GDM1 (cell line): ENCODE measurements at places on chromosomes 1 and 21.

DNA sequence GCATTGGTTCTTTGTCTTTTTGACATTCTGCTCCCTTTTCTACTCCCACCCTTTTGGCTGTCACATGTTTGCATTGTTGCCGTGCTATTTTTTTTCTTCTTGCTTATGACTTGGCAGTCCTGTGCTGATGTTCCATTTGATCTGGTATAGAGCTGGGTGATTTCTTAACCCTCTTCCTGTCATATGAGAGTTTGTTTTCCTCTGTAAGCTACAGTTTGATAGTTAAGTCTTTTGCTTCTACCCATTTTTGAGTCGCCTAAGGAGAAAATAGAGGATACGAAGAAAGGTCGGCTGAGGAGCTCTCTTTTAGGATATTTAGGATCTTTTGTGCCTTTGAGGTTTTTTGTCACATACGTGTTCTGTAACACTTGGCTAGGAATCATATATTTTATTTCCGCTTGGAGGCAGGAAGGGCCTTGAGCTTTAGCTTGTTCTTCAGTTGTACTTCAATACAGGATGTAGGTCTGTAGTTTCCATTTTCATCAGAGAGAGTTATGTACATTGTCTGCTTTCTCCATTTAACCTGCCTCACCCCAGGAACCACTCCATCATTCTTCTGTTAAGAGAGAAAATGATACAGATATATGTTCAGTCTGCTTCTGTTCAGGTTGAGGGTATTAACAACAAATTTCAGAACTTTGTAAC, 150.7 kb downstream of the BACH1 start:
- no peak for DNase-seq

DNA sequence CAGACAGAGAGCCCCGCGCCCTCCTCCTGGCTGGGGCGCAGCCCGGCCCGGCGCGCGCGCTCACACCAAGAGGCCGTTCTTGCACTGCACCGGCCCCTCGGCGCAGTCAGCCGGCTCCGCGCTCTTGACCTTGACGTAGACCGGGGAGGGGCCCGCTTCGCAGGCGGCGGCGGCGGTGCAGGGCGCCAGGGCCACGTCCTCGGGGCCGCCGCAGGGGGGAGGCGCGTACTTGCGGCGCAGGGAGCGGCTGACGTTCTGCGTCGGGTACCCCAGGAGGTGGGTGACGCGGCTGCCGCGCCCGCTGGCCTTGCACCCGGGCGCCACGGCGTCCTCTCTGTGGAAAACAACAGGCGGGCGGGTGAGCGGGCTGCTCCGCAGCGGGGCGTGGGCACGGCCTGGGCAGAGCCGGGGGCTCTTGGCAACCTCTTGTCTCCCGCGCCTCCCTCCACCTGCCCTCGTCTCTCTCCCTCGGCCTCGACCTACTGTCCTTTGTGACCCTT, 7.7 kb downstream of the VSIG8 start:
- no peak for DNase-seq

DNA sequence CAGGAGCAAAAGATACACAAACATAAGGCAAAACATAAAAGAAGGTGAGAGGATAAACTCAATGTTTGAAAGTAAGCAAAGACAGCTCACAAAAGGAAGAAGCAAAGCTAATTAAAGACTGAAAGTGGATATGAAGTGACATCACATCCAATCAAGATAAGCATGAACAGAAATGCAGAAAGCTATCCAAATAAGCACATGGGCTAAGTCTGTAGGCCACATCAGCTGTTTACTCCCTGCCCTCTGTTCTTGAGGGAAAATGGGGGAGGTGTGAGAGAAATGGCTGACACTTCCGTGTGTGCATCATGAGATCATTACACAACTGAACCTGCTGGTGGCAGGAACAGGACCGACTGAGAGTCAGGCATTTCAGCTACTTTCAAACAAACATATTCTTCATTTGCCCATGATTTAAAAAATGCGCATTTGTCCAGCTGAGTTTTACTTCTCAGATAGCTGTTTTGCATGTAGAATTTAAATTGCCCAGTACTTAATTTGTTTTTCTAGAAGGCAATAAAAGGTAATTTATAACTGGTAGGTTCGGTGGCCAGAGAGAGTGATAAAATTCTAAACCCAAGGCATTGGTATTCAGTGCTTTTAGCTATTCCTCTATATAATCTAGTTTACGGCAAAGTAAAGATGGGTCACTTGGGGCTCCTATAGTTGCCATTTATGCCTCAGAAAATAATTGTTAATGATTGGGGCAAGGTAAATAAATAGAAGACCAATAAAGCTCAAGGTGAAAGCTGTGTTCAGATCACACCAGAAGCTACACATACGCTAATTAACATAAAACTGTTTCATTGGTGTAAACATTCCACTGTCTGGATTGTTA, 27.2 kb upstream of the MAN1A2 start:
- no peak for DNase-seq

- no peak for DNase-seq
These were observed 5.9 kb upstream of the MARCKSL1 start for GRCh38 chr1:32341971-32342370.

DNA sequence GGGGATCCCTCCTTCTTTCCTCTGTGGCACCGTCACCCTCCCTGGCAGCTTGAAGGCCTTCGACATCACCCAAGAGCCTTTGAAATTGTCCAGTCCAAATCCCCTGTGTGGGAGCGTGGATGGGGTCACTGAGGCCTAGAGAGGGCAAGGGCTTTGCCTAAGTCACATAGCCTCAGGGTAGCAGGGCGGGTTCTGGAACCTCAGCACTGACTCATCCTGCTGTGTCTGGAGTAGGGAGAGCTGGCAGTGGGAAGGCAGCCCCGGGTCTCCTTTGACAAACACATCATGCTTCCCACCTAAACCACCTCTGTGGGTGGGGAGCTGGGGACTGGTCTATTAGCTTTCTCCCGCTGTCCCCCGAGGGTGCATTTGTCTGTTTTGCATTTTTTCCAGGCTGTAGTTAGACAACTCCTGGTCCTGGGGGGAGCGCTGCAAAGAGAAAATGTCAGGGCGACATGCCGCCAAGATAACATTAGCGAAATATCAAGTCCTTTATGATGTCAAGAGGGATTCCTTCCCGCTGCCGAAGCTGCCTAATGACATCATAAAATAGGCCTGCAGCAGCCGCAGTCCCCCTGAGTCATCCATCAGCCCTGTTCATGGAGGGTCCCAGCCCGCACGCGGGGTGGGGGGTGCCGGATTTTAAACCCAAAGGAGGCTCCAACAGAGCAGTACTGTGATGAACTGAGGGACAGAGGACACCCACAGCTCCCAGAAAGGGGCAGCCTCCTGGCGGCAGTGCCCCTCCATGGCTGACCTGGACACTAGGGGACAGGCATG, 77.0 kb upstream of the POU3F1 start:
- no peak for DNase-seq

DNA sequence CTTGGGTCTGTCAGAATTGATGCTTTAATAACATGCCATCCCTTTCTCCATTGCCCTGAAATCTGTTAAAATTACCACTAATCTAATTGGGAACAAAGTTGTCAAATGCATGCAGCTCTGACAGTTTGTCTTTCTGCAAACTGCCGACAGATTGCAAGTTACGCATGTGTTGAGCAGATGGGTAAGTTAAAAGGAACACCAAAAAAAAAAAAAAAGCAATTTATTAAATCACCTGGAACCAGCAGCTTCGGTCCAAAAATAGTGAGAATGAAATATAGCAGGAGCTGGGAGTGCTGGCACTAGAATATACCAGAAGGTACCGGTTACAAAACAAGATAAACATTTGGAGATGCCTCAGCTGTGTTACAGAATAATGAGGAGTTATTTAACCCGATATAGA, 149.6 kb upstream of the C1orf87 start:
- no peak for DNase-seq

- DNase-seq = no peak
These were observed 18.5 kb downstream of the ILDR2 start for GRCh38 chr1:166956872-166957271.

DNA sequence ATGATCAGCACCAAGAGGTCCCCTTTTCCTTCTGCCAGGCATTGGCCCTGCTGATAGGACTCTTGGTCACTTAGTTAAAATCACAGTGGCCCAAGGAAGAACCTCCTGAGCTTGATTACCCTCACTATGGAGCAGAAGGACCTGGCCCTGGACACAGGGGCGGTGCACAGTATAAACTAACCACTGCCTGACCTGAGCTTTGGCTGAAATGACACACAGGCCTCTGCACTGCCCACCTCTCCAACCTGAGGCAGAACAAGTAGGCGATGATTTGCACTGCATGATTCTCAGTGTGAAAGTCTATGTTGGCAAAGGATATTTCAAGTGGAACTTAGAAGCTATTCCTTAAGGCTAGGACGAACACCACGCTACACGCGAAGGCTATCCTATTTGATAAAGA, 48.5 kb downstream of the CAPN2 start:
- DNase-seq = no peak

GRCh38 chr1:67791261-67791660, 42.0 kb downstream of the GNG12 start:
- DNase-seq = no peak
